Fibroblast of pulmonary artery (primary cell): ENCODE measurements at places on chromosomes 7 and 10.

GRCh38 chr10:30674796-30675195 is 45.2 kb upstream of the LYZL2 start:
- DNase-seq, result no peak

GRCh38 chr7:96075510-96076349 is 246.2 kb downstream of the SLC25A13 start:
- DNase-seq, result peak; percentile 63

DNA sequence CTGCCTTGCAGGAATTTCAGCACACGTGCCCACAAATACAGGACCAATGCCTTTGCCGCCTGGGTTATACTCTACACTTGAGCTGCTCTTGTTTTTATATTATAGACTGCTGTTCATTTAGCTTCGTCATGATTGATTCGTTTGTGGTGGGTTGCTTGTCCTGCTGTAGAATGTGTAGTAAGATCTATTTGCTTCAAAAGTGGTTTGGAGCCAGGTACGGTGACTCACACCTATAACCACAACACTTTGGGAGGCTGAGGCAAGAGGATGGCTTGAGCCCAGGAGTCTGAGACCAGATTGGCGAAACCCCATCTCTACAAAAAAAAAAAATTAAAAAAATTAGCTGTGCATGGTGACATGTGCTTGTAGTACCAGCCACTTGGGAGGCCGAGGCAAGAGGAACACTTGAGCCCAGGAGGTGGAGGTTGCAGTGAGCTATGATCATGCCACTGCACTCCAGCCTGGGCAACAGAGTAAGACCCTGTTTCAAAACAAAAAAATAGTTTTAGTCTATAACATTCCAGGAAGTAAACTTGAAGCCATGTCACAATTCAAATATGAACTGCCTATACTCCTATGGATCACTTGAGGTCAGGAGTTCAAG is 9.0 kb upstream of the RHBDD2 start:
- DNase-seq, result no peak

GRCh38 chr7:114988755-114989375 is 67.0 kb downstream of the MDFIC start:
- peak; percentile 69 for DNase-seq

- DNase-seq, result no peak
Observed at GRCh38 chr10:117221156-117221711, 19.7 kb upstream of the SLC18A2 start.

- DNase-seq, result no peak
Observed at GRCh38 chr10:3033925-3034324, 33.4 kb upstream of the PFKP start.

GRCh38 chr7:121237601-121238000 is 91.2 kb upstream of the WNT16 start:
- DNase-seq, result no peak

- no peak for DNase-seq
Observed at GRCh38 chr7:106867641-106868351, 2.7 kb downstream of the PIK3CG start.

GRCh38 chr10:108250936-108251620 is 1086.6 kb upstream of the SORCS1 start:
- DNase-seq, result peak; percentile 4

GRCh38 chr7:143987513-143987912 is 12.6 kb upstream of the OR6B1 start:
- DNase-seq, result no peak

DNA sequence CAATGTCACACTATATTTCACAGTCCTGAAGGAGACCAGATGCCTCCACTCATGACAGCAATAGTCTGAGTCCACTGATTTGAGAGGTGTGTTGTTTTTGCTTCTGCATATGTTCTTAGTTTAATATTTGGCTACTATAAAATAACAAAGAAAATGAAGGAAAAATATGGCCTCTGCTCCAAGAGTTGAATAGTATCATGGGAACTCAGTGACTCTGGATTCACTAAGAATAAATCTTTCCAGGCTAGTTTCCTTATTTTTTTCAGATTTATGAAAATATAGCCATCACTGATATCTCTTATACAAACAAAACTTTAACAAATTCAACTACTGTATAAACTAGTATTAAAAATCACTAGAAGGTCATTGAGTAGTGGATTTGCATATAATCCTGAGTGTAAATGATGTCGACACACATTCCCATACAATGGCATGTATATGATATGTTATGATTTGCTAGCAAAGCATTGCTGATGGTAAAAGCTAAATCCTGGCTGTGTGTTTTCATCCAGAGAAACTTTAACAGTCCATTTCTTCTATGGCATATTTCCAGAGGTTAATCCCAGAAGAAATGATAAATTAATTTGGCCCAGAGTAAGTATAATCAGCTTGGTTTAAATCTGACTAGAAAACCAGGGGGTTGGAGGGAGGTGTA is 66.0 kb upstream of the VIPR2 start:
- DNase-seq, result no peak

GRCh38 chr7:46157404-46157803 is 236.3 kb upstream of the IGFBP3 start:
- DNase-seq, result no peak

- DNase-seq, result peak; percentile 61
Observed at GRCh38 chr7:106313456-106313901, 28.7 kb upstream of the NAMPT start.

GRCh38 chr7:37448011-37448635 is 541 bp downstream of the ELMO1 start:
- no peak for DNase-seq

DNA sequence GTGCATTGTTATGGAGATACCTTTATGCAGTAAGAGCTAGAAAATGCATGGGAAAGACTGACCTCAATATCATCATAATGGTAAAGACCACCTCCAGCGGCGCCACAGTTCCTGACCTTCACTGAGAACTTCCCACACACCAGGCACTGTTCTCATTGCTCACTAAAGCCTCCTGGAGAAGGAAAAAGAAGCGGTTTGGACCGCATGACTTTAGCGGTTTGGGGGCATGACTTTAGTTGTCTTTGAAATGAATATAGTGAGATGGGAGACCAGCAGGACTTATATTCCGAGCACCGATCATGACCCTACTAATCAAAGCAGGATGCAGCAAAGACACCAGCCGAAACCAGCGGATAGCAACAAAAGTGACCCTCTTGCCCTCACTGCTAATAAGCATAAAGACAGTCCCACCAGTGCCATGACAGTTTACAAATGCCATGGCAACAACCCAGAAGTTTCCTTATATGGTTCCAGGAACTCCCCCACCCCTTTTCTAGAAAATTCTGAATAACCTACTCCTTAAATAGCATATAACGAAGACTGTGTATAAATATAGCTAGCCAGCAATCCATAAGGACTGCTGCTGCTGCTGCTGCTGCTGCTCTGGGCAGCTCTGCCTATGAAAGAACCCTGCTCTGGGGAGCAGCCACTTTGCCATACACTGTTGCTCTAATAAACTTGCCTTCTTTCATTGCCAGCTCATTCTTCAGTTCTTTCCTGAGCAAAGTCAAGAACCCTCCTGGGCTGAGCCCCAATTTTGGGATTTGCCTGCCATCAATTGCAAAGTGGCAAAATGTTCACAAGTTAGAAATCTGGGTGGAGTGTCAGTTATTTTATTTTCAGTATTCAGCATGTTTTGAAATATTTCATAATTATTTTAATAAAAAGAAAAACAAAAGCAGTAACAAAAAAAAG is 694.1 kb downstream of the SUGCT start:
- no peak for DNase-seq

- no peak for DNase-seq
Observed at GRCh38 chr7:101537935-101538595, 91.0 kb downstream of the MYL10 start.

GRCh38 chr10:81838950-81839349 is 36.0 kb upstream of the NRG3 start:
- DNase-seq, result peak; percentile 6

- DNase-seq, result no peak
Observed at GRCh38 chr7:95669513-95669912, 73.2 kb upstream of the PDK4 start.

DNA sequence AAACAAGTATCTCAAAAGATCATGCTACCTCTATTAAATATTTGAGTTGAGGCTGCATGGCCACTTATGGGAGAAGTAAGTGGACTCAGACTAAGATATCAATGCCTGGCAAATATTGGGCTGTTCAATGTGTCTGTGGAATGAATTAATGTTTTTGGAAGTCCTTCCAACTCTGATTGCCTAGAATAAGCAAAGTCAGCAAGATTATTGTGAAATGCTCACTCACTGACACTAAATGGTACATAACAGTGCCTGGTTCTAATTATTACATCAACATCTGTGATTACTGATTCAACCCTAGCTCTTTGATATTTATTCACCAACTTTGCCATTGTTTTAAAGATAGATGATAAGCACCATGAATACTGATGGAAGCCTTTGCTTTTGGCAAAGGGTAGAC is 45.5 kb upstream of the HDAC9 start:
- no peak for DNase-seq

GRCh38 chr7:80488406-80488805 is 23.5 kb downstream of the GNAT3 start:
- no peak for DNase-seq

DNA sequence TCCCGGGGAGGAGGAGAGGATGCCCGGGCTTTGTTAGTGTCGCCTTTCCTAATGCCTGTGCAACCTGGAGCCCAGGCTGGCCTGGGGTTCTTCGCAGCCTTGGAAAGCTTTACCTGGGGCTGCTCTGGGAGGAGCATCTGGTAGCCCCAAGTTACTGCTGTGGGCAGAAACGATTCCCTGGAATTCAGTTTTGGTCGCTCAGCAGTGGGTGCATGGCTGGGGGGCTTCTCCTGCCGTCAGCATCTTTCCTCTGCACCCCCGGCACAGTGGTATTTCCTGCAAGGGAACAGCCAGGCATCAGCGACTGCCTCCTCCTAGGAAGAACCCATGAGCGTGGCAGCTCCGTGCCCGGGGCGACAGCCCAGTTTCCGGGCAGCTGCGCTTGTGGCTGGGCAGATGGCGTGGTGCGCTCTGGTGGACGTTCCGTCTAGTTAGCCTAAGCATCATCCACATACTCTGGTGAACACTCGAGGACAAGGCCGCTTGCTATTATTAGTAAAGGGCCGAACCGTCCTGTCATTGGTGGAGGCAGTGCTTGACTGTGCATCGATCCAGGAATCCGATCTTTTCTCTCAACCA is 107.0 kb upstream of the BTBD16 start:
- no peak for DNase-seq

DNA sequence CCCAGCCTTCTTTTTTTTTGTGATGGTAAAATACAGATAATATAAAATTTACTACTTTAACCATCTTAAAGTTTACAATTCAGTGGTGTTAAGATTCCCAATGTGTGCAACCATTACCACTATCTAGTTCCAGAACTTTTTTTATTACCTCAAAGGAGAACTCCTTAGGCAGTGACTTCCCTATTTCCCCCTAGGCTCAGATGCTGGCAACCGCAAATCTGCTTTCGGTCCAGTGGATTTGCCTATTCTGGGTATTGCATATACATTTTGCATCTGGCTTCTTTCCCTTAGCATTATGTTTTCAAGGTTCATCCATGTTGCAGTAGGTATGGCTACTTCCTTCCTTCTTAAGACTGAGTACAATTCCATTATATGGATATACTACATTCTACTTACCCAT is 56.5 kb downstream of the AFAP1L2 start:
- no peak for DNase-seq

DNA sequence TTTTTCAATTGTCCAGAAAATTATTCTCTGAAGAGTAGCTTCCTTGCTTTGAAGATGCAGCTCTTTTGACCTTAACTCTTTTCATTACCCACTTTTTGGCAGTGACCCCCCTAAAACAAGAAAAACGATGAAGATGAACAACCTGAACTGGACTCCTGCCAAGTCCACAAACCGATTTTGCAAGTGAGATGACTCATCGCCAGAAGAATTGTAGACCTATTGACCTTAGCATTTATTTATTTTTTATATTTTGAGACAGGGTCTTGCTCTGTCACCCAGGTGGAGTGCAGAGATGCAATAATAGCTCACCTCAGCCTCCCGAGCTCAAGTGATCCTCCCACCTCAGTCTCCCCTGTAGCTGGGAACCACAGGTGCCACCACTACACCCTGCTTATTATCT is 859.2 kb downstream of the GATA3 start:
- peak; percentile 12 for DNase-seq

- no peak for DNase-seq
Observed at GRCh38 chr7:44636926-44637325, 30.5 kb downstream of the OGDH start.

DNA sequence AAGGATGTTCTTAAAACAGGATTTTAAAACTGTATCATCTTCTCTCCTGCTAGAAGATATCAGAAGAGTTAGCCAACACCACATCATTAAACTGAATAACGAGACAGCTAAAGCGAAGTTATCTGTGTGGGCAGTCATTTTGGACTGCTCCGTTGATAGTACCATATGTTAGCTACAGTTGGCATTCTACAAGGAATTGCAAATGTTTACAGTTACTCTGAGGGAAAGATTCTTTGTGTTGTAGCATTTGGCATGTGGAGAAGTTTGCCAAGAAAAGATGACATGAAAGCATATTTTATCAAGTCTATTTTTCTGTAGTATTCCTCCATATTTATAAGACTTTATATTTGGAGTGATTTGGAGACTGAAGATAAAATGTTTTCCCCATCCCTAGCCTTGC is 464.4 kb upstream of the POM121L12 start:
- DNase-seq, result no peak

- no peak for DNase-seq
Observed at GRCh38 chr7:74001150-74001494, 26.9 kb upstream of the ELN start.

DNA sequence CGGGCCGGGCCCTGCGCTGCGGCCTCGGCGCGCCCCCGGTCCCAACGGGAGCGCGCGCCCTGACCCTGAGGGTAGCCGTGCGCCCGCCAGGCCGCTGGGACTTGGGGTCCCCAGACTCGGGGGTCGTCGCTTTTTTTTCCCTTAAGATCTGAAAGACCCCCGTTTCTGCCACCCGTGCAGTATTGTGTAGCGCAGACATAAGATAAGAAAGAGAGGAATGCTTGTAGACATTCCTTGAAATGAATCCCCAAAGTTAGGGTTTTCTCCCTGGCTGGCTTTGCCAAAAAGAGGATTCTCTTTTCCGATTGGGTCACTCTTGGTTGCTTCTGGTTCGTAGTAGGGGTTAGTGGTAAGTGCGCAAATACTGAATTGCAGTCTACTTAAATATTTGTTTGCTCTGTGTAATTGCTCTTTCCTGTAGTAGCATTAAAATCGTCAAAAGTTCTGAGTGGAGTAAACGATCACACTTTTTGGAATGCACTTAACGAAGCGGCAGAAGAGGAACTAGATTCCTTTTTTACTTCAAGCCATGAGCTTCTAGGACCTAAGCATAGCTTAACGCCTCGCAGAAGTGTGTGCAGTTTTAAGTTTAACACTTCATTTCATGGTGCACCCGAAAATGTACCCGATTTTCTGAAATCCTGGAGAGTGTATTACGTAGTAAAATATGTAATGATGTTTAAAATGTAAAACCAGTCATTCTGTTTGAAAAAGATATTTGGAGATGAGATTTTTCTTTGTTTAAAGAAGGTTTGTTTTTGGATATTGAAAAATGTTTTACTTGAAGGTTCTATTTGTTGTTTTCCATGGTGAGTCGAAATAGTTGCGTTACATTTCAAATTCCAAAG is 1.3 kb downstream of the CUL1 start:
- DNase-seq, result peak; percentile 49
